ENCODE measurements at places on chromosomes 5 and 9.

DNA sequence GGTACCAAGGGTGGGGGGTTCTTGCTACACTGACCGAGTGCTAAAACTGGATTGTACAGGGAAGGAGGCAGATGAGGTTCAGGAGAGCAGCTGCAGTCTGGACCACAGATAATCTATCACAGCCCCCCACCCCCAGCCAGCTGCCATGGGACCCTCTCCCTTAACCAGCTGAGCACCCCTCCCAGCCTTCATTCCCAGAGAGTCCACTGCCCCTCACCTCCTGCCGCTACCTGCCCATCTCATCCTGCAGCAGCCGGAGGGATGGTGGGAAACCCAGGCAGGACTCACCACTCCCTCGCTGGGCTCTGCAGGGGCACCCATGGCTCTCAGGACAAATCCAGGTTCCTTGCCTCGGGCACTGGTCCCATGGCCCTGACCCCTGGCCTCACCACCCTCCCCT, 66.7 kb downstream of the MRPL36 start:
- no peak for DNase-seq

DNA sequence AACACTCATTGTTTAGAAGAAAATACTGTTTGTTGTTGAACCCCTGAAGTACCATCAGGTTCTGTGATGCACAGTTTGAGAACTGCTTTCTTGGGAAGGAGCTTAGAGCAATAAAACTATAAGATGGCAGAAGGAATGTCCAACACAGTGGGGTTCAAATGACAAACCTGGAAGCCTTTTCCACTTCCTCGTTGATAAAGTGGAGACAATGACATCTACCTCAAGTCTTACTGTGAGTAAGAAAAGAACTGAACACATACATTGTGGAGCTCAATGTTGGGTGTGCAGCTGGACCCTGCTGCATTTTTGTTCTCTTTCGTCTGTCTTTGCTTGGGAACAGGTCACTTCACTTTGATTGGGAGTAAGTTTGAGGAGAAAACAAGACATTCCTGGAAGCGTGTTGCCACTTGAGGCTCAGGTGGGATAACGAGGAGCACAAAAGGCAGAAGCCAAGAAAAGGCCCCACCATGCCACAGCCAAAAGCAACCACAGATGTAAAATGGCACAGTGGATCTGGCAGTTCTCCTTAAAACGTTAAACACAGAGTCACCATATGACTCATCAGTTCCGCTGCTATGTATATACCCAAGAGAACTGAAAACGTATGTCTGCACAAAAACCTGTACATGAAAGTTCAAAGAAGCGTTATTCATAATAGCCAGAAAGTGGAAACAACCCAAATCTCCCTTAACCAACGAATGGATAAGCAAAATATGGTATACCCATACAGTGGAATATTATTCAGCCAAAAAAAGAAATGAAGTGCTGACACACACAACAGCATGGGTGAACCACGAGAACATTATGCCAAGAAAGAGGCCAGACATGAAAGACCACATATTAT, 42.9 kb upstream of the SUB1 start:
- DNase-seq, result no peak

GRCh38 chr5:151799407-151799806, 27.7 kb downstream of the G3BP1 start:
- DNase-seq, result no peak

DNA sequence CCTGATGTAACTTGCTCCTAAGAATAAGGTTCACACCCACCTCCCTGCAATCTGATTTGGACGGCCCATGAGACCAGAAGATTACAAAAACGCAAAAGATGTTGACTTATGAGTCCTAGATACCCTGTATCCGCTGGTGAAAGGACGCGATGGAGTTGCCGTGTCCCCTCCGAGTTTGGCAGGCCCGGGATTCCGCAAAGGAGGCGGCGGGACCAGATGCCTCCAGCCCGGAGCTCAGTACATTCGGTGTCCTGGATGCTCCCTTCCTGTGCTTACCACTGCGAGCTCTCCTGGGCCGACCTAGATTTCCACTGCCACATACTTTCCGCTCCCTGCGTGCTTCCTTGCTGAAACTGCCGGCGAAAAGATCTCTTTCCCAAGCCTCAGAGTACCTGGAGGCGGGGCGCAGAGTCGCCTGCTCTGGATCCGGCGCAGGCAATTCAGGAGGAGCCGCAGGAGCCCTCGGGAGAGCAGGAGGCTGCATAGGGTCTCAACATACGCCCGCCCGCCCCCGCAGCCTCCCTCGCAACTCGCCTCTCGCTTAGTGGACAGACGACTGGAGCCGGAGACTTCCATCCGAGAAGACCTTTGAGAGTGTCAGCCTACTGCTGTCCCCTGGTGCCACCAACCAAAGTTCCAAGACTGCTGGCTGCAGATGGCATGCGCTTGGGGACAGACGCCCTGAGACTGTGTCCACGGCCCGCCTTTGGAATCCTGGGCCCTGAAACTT, 39.8 kb downstream of the ANXA2R start:
- DNase-seq, result no peak

- DNase-seq, result no peak
Observed at GRCh38 chr5:119319401-119319800, 36.4 kb upstream of the TNFAIP8 start.

GRCh38 chr5:158722940-158723339, 376.8 kb downstream of the EBF1 start:
- no peak for DNase-seq

GRCh38 chr5:159917994-159918393, 1.7 kb downstream of the ADRA1B start:
- DNase-seq, result no peak

- no peak for DNase-seq
Observed at GRCh38 chr5:140596321-140596741, 31.7 kb downstream of the SLC35A4 start.

- no peak for DNase-seq
Observed at GRCh38 chr5:97142521-97143254, at the start of gene LIX1. Gene LIX1, minus strand, starts transcription at chr5:97142611. Its CDS starts 35 bp downstream, at chr5:97142576.

DNA sequence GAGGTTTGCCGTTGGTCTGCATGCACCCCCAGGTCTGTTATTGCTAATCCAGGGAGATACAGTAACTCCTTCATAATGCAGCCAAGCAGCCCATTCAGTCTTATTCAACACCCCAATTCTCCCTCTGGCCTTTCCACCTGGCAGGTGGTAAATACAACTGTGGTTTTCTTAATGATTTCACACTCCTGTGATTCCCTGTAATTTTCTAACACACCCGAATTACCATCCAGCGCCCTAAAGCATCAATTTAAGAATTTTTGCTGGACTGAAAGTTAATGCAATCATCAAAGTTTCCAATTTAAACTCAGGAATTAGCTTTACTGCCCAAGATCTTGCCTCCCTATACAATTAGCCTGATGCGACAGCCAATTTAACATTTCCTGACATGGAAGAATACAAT, 62.5 kb downstream of the GNAQ start:
- no peak for DNase-seq

DNA sequence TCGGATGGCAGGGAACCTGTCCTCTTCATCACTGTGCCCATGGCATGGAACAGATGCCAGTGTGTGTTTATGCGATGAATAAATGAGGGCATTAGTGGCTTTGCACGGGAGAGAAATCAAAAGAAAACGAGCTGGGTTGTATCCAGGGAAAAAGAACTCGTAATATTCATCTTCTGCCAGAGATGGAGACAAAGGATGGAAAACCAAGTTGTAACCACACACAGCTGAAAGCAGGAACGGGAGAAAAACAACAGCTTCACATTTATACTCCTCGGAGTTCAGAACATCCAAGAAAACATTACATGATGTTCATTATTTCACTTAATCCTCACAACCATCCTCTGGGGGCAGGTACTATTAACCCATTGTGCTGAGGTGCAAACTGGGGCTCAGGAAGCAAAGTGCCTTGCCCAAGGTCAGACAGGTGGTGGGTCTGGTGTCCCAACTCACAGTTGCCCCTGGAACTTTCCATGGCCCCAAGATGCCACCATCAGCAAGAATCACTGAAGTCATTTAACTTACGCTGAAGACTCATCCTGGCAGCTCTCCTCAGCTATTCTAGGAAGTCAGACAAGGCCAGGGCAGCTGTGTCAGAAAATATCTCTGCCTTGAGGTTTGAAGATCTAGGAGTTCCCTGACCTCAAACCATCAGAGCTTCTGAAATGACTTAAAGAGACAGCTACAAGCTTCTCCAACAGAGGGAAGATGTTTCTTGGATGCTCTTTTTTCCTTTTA, 250.4 kb downstream of the NSG2 start:
- DNase-seq, result no peak

DNA sequence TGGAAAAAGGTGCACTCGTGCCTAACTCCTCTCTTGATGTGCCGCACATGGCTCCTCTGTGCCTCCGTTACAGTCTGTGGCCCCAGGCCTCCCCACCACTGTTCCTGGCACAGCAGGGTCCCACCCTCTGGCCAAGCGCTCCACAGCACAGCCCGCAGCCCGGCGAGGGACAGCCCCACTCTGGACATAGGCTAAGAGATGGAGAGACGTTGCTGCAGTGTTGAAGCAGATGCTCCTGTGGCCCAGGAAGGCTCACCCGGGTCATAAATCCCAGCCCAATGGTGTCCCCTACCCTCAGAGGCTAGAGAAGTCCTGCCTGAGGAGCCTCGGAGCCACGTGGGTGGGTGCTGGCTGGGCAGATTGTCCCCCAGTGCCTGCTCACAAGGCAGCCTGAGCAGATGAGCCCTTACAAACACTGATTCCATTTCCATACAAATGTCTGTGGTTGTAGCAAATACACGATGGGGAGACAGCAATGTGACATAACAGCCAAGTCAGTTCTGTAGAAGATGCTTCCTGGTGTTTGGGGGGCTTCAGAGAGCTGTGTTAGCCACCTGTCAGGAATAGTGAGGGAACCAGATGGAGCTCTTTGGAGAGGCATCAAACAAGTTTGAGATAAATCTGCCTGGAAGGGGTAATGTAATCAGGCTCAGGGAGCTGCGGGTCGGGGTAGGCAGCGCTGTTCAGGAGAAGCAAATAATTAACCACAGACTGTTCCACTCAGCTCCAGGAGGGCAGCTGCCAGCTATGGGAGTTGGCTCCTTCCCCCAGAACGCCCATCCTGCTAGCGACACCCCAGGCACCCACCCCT, 41.7 kb downstream of the C5orf15 start:
- DNase-seq, result no peak

DNA sequence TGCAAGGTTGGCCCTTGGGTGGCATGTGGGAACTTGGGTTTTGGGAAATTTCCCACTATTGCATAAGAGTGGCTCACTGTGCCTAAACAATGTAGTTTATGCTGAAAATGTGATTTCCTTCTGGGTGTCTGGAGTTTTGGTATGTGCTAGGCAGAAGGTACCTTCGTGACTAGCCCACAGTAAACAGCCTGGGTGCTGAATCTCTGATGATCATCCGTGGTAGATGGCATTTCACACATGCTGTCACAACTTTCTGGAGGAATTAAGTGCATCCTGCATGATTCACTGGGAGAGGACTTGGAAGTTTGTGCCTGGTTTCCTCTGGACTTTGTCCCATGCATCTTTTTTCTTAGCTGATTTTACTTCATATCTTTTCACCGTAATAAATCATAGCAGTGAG, 64.5 kb downstream of the LNPEP start:
- no peak for DNase-seq

DNA sequence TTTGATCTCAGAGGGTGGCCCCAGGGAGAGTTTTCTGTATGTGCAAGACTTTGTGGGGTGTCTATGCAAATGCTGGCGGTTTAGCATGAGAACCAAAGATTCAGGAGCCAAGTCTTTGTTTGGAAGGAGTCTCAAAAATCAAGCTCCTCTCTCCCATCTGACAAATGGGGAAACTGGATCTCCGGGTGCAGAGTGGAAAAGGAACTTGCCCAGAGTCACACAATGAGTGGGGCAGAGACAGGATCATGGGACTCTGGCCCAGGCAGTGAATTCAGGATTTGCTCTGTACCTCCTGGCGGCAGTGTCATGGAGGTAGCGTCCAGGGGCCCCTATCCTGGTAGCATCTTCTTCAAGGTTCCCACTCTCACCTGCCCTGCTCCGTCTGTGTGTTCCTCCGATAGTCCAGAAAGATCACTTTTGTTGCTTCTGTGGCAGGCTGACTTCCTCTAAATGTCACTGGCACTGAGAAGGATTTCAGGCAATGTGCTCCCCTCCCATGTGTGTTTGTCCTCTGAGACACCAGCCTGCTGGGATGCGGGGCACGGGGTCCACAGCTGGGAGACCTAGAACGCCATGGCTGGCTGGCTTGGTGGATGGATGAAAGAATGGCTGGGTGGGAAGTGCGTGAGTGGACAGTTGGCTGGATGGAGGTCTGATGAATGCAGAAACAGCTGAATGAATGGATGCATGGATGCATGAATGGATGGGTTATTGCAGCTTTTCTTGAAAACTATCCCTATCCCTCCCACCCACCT, 3.6 kb downstream of the CCL19 start:
- DNase-seq, result no peak

DNA sequence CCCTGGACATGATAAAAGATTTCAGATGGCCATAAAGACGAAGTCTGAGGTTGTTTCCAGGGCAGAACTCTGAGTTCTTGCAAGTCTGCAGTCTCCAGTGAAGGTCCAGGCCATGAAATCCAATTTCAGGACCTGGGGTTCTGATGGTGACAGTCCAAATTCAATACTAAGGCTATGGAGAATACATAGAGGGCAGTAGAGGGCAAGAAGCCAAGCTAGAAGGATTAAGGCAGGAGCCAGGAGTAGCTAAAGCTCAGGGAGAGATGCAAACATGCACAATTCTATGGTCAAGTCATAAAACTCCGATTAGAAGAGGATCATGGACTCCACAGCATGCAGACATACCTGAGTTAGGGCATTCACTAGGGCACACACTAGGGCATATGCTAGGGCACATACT, 11.4 kb downstream of the SLIT3 start:
- no peak for DNase-seq

DNA sequence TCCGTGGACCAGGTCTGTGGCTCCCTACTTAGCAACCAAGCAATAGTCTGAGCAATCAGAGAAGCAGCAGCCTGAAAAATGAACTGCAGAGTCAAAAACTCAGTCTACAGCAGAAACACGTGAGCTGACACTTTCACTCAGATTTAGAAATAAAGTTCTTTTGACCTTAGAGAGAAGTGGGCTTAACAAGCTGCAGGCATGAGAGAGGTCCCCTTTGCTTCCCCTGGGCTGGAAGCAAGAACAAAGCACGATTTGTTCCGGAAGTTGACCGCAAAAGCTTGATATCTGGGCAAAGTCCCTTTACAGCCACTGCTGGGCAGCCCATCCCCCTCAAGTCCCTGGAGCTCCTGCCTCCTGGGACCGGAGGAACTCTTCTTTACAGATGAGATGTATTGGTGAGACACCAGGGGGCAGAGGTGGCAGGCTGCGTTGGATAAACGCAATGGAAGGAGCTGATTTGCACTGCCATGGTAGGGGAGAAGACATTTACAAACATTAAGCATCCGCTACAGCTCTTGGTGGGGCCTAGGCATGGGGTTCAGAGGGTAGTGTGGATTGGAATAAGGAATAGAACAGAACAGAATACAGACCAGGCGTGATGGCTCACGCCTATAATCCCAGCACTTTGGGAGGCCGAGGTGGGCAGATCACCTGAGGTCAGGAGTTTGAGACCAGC, 5.8 kb upstream of the SOWAHA start:
- no peak for DNase-seq

GRCh38 chr5:79133121-79133656, 21.6 kb downstream of the BHMT start:
- DNase-seq, result no peak

DNA sequence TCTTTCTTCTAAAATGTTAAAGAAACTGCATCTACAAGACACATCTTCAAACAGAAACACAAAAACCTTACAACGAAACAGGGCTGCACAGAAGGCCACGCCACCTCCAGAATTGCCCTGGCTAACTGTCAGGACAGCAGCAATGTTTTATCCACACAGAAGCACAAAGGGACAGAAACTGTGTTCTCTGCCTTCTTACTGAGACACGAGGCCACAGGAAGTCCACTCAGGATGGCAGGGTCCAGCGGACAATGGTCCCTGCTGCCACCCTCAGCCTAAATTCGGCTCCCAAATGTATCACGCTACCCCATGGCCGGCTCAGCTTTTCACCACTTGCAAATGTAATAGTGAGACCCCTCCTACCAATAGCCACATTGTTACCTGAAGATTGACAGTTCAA, 159.8 kb upstream of the PHYKPL start:
- no peak for DNase-seq

All from activated gamma-delta T cell treated with Interleukin-2 at 50 U/mL for 16 hours (primary cell).